ENCODE measurements at places on chromosomes 5 and 9.

DNA sequence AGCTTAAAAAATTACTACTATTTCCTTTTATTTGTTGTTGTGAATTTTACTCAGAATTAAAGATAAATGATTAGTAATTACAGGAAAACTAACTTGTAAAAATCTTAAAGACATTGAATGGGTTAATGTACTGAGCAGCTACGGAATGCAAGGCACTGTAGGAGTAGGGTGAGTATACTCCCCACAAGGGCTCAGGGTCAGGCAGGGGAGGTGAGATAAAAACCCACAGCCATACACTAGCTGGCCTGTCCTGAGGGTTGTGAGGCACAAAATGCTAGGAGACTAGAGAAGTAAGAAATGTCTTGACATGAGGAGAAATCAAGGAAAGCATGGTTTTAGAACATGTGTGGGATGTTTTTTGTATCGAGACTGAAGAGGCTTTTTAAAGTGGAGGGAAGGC, 13.4 kb downstream of the ZBED3 start:
- DNase-seq = no peak

- DNase-seq = no peak
Measured at GRCh38 chr9:109707355-109707754, 72.6 kb upstream of the PALM2AKAP2 start.

DNA sequence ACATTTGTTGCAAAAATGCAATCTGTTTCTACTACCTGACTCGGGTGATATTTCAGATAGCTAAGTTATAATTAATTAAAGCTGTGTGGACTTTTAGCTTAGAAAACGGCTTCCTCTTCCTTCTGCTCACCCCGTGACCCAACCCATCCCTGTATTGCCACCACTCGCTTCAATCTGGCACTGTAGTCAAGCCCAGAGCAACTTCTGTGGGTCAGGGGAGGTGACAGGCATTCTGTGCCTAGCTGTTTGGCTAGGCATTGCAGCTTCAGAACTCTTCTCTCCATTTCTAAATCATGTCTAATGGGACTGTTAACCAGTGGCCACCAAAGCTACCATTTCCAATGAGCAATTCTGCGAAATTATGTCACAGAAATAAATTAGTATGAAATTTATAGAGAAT, 179.7 kb upstream of the TLX3 start:
- DNase-seq = no peak

DNA sequence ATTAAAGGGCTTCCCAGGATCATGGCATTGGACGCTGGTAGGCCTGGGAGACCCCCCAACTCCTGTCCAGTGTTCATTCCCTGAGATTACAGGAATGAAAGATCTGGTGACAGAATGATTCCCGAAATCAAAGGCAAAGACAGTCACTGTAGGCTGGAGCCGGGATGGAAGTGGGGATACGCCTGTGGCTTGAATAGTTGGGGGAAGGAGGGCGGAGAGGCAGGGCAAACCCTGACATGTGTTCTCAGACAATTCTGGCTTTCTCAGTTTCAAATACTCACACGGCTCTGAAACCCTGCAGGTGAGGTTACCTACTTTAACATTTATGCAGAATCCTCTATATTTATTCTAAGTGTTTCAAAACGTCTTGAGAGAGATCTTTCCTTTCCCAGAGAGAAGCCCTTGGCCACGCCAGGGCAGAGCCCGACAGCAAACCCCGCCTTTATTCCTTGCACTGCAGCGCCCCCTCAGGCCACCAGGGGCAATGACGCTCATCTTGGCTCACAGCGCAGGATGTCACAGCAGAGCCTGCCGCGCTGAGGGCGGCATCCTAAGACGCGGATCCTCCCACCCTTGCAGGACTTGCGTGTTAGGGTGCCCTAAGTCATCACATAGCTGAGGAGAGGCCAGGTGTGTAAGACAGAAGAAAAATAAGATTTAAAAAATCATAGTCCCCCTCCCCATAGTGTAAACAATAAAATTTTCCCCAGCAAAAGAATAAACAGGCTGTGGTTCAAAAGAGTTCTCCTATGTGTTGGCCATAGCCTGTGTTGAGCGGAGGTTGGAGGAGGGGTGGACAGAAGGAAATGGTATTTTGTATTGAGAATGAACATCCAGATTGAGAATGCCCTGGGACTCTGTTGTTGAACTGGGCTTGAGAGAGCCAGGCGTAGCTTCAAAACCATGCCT, 284.5 kb downstream of the NTRK2 start:
- no peak for DNase-seq

DNA sequence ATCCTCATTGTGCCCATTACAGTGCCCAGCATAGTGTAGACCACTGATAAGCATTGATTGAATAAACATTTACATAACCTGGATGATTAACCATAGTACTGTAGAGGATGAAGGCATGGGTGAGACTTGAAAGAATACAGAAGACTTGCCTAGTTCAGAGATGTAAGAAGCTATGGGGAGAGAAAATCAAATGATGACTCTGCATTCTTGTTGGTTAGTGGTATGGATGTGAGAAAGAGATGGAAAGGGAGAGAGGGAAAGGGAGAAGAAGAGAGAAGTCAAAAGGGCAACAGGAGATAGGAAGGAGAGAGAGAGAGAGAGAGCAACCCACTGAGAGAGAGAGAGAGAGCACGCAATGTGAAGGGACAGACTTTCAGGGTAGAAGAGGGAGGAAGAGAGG, 26.8 kb downstream of the YIPF5 start:
- no peak for DNase-seq

DNA sequence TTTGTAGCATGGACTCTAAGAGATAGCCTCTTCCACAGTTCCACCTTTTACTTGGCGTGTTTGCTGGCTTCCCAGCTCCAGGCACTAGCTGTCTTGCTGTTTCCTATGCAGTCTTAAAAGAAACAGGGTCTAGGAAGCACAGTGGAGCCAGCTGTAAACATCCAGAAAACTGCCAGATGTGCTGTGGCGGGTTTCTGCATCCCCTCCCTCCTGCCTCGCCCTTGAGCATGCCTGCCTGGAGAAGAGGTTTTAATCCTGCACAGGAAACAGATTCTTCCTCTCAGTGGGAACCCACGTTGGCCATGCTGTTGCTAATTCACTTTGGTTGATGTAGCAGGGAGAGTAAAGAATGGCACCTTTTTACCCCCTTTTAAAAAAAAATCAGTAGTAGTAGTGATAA, 121.3 kb downstream of the RPS23 start:
- DNase-seq = no peak

DNA sequence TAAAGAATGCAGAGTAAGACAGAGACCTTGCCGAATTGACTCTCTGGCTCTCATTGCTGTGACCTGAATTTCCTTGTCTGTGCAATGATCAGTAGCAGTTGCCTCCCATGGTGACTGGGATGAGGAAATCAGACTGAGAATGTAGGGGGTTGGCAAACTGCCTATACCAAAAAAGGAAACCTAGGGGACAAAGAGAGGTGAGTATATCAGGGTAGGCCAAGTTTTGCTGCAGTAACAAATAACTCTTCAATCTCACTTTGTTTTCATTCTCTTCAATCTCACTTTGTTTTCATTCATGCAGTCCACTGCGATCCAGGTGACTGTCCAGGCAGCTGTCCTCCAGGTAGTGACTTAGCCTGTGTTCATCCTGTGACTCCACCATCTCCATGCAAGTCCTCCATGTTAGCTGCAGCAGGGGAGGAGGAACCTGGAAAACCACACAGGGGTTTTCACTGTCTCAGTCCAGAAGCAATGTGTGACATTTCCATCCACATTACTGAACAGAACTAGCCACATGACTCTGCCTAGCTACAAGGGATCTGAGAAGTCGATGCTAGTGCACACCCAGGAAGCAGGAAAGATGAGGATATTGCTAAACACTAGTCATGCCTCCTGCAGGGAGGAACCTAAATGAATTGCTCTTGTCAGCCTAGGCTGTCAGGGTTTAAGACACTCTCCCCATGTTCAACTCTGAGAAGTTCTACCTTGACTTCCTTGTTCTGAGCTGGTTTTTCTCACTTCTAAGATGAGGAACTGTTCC, 26.0 kb downstream of the TMEM174 start:
- no peak for DNase-seq

GRCh38 chr9:114694719-114695269, 12.8 kb upstream of the TEX48 start:
- no peak for DNase-seq

DNA sequence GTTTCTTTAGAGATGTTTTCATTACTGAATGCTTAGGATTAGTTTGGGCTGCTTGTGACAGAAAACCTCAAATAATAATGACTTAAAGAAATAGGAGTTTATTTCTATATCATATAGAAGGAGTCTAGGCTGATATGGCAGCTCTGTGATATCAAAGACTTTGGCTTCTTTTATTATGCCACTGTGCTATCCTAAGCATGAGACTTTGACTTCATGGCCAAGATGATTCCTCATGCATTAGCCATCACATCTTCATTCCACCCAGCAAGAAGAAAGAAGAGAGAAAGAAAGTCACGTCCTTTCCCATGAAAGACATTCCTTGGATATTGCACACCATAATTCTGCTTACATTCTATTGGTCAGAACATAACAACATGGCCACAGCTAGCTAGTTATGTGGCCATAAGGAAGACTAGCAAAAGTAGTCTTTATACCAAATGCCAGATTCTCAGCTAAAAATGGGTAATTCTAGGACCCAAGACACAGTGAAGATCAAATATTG, 76.2 kb downstream of the DAPK1 start:
- DNase-seq = no peak

GRCh38 chr5:146828385-146828784, 50.2 kb downstream of the PPP2R2B start:
- no peak for DNase-seq

- no peak for DNase-seq
Measured at GRCh38 chr5:179406031-179406961, 61.0 kb upstream of the ADAMTS2 start.

- DNase-seq = no peak
Measured at GRCh38 chr9:117325831-117326230, 89.0 kb downstream of the ASTN2 start.

Measured in stimulated activated naive CD4-positive, alpha-beta T cell (primary cell).